ENCODE measurements at places on chromosomes 5 and 9.

DNA sequence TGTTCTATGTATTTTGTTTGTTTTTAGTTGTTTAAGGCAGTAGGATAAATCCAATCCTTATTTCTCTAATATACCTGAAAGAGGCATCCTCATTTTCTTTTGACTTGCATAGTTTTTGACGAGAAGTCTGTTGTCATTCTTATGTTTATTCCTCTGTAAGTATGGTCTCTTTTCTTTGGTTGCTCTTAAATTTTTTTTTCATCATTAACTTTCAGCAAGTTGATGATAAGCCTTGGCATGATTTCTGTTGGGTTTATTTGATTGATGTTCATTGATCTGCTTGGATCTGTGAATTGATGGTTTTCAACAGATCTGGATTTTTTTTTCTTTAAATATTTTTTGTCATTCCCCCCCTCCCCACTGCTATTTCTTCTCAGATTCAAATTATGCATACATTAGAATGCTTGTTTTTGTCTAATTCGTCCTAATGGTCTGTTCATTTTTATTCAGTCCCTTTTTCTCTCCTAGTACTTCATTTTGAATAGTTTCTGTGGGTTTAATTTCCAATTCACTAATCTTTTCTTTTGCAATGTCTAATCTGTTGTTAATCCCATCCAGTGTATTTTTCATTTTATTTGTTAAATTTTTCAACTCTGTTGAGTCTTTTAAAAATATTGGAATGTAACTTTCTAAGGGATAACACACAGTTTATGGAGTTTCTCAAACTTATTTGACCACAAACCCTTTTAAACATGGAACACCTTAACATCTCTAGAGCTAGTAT is 495.9 kb downstream of the CSNK1G3 start:
- DNase-seq: peak; percentile 20

DNA sequence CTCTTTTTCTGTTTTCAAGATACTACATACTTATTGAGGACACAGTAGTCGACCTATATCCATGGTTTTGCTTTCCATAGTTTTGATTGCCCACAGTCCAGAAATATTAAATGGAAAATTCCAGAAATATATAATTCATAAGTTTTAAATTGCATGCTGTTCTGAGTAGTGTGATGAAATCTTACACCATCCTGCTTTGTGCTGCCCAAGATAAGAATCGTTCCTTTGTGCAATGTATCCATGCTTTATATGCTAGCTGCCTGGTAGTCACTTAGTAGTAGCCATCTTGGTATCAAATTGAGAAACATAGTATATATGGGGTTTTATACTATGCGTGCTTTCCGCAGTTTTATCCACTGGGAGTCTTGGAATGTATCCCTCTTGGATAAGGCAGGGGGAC is 59.0 kb downstream of the CWC27 start:
- DNase-seq: no peak

GRCh38 chr5:24816206-24816605 is 171.4 kb upstream of the CDH10 start:
- DNase-seq: no peak

GRCh38 chr9:34983209-34983608 is 6.3 kb upstream of the DNAJB5 start:
- DNase-seq: no peak

DNA sequence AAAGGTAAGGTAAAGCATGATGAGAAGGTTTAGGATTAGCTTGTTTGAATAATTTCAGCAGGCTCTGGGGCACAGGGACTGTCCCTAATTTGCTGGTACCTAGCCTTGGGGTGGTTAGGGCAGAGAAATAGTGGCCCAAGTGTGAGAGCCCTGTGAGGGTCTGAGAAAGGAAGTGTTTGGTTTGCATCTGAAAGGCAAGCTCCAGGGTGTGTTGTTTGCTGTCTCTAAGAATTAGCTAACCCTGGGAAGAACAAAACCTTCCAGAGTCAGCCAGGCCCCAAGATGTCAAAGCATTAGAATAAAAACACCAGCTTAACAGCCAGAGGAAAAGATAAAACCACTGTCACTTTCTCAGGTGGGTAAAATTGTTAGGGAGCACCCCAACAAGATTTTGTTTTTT is 31.0 kb downstream of the TMEM252 start:
- DNase-seq: no peak

GRCh38 chr9:135490166-135490870 is 10.2 kb upstream of the MRPS2 start:
- no peak for DNase-seq

DNA sequence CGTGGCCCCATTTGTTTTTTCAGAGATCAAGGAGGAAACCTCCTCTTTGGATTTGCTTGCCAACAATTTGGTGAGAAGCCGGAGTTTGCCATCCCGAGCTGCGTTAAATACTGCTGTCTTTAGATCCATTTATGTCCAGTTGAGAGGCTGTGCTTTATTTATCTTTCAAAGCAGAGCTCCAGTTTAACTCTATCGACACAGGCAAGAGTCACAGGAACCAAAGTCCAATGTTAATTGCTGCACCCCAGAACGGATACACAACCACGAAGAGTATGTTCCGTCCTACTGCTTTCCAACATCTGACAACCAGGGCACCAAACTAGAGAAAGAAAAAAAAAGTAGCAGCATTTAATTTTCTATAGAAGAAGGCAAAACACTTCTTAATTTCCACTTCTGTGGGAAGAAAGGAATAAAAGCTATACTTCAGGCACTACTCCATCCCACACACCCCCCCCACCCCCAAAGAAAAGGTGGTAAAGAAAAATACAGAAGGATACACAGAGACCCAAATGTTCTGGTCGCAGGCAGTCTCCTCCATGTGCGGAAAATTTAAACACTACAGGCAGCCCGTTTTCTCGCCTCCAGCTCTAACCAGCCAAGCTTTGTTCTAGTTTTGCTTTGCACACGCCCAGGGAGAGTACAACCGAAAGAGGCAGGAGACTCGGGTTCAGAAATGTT is 1.1 kb downstream of the FEM1C start:
- DNase-seq: no peak

GRCh38 chr9:126395439-126396212 is 69.0 kb downstream of the MVB12B start:
- peak; percentile 69 for DNase-seq

- no peak for DNase-seq
Observed at GRCh38 chr9:92754091-92754745, 10.4 kb downstream of the BICD2 start.

GRCh38 chr9:11755951-11756350 is 937.2 kb upstream of the TYRP1 start:
- DNase-seq: peak; percentile 16

- peak; percentile 30 for DNase-seq
Observed at GRCh38 chr9:114757395-114757794, 48.4 kb downstream of the TNFSF15 start.

DNA sequence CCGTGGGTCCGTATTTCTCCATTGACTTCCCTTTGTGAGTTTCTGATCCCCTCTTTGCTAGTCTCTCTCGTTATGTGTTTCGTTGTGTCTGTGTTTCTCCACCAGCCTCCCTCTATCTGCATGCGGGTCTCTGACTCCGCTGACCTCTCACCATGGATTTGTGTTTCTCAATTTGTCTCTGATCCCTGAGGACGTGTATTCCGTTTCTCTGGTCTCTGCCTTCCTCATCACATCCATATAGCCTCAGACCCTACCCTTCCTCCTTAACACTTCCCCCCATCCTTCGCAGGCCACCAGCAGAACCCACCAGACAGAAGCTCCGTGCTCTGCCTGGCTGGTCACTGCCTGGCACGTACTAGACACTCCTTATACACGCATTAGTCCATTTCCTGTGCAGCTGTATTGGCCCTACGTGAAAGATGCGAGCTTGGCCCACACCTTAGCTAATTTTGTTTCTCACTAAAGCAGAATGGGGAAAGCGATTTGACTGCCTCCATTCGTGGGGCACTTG is 631 bp downstream of the B4GALT7 start:
- peak; percentile 25 for DNase-seq

DNA sequence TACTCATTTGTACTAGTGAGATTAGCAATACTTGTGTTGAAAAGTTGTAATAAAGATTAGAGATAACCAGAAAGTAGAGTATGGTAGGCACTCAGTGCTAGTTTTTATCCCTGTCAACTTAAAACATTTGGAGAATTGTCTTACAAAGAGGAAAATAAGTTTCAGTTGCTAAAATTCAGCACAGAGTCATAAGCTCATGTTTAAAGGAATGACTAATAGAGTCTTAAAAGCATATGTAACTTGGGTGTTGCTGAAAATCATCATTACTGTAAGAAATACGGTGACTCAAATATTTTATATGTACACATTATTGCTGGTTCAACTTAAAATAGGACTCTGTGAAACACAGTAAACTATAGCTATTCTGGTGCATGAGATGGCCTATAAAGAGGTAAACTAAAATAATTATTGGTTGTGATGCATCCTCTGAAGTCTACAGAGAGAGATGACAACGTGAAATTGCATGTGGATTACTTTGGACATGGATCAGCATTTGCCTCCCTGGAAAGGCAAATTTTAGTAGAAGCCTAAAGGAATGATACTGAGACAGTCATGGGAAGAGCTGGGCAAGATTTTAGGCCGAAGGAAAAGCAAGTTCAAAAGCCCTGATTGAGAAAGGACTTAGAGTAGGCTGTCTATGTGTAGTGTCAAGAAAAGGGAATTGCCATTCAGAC is 34.6 kb downstream of the SGCD start:
- DNase-seq: peak; percentile 79

GRCh38 chr9:82920154-82920553 is 142.8 kb downstream of the RASEF start:
- no peak for DNase-seq

DNA sequence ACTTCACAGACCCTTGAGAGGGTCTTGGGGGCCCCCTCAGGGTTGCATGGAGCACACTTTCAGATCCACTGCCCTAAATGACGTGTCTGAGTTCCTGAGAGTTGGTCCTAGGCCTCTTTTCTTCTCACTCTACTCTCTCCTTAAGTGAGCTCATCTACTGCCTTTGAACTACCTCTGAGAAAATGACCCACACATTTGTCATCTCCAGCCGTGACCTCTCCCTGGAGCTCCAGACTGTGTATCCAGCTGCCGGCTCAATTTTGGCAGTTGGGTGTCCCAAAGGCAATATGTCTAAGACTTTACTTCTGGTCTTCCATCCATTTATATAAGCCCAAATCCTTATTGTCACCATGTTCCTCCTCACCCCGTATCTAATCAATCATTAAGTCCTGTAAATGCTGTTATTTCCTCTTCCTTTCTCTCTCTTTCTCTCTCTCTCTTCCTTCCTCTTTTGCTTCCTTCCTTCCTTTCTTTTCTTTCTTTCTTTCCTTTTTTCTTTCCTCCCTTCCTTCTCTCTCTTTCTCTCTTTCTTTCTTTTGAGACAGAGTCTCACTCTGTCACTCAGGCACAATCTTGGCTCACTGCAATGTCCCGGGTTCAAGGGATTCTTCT is 51.2 kb upstream of the HSPA9 start:
- no peak for DNase-seq

DNA sequence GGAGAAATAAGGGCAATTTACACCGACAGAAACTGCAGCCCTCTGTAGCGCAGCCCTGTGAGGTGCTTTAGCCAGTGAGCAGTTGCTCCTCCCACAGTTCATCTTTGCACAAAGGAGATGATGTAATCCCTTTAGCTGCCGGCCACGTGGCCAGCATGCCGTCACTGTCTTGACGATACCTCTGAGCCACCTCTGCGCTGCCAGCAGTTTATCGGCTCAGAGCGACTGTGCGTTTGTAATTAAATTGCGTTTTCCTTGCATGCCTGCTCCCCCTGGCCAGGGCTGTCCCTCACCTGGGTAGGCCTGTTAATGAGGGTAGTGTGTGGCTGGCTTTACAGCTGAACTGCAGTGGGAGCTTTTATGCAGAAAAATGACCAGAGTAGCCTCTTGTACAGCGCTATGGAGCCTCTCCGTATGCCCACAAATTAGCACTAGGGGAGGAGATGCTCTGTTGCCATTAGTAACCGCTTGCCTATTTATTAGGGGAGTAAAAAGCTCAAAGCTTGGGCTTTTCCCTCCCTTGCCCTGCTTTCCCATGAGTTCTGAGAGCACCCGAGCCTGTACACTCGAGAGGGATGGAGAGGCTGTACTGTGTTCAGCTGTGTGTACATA is 107.0 kb downstream of the TRIO start:
- DNase-seq: peak; percentile 88

GRCh38 chr5:17001428-17001827 is 65.3 kb upstream of the MYO10 start:
- DNase-seq: peak; percentile 83

Measured in fibroblast of skin of right biceps (primary cell).